ENCODE measurements at places on chromosomes 2 and 18.

DNA sequence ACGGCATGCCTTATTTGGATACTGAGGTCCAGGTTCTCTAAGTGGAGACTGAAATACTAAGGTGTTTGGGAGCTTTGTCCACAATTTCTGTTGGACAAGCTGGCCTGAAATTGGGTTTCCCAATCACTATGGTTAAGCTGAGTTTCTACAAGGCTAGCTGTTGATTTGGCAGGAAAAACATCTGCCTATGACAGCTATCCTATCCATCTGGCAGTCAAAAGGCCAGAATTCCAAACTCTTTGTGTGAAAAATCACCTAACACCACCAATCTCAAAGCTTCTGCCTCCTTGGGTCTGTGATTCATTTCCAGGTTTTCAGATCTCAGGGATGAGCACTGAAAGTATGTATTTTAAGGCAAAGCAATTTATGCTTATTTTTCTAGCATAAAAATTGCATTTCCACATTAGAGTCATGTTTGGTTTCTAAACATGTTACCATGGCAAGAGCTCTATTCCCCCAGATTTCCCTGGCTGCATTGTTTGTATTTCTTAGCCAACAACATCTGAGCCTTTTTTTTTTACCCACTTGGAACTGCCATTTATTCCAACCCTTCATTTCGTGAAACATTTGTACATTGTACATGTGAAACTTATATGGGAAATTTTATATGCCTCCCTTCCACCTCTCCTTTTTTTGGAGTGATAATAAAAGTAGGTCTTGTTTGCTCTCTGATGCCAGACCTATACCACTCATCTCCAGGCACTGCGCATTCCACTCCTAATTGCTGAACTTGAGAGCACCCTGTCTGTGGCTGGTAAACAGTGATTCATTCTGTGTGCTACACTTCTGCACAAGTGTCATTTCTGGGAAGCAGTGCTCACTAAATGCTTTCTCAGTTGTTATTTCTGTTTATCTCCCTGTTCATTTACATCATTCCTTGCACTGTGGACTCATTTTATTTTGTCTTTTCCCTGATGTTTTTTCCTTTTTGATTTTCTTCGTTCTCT is 15.9 kb upstream of the CCDC85A start:
- DNase-seq = no peak

- no peak for DNase-seq
Observed at GRCh38 chr18:6719098-6719846, 10.2 kb upstream of the ARHGAP28 start.

DNA sequence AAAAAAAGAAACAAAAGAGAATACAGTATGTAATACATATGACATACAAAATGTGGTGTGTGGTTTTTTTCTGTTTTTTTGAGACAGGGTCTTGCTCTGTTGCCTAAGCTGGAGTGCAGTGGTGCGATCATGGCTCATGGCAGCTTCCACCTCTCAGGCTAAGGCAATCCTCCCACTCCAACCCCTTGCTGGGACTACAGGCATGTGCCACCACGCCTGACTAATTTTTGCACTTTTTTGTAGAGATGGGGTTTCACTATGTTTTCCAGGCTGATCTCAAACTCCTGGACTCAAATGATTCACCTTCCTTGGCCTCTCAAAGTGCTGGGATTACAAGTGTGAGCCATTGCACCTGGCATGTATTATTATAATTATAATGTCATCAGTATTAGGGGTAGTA is 38.9 kb downstream of the DHX57 start:
- no peak for DNase-seq

DNA sequence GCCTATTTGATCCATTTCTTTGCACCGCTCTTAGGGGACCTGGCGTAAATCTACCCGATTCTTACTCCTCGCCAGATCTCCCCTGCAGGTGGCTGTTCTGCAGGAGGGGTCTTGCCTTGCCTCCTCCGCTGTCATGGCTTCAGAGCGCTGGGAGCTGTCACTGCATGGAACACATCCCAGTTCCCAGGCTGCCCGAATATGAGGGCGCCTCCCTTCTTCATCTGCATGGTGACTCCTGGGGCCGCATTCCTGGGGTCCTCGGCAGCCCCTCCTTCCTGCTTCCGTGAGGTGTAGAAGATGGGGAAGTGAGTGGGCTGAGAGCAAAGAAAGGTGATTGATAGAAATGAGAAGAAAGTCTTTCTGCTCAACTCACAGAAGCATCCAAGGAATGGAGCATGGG is 27.3 kb upstream of the COPS8 start:
- DNase-seq = no peak

DNA sequence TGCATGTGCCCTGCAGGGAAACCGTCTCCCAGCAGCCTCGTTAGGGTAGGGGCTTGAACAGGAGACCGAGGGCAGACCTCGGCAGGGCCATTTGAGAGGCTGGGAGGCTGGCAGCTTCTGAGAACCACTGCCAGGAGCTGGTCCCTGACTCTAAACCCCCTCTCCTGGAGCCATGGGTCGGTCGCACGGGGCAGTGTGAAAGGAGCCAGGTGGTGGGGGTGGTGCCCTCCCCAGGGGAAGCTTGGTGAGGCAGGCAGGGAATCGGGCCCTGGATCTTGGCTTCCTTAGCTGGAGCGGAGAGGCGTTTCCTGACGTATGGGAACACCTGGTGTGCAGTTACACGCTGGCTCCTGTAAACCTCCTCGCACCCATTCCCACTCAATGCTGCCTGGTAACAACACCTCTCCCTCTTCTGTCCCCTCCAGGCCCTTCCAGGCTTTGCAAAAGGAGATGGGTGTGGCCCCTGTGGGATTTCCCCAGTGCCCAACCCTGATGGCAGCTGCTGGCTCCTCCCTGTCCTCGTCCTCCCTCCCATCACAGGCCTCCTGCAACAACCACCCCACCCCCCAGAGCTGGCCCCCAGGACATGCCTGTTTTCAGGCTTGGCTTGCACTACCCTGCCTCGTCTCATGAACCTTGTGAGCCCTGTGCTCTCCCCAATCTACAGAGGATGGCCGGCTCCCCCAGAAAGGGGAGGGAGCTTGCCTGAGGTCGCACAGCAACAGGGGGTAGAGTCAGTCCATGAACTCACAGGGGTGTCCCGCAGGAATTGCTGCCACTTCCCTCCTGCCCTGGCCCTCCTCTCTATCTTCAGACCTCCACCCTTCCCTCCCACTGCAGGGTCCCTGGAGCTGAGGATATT is 24.4 kb downstream of the ADRA2B start:
- DNase-seq = no peak

GRCh38 chr2:127175751-127176354 is 44.2 kb downstream of the CYP27C1 start:
- DNase-seq = no peak

GRCh38 chr2:50529600-50530218 is 502.2 kb downstream of the NRXN1 start:
- DNase-seq = peak; percentile 42

DNA sequence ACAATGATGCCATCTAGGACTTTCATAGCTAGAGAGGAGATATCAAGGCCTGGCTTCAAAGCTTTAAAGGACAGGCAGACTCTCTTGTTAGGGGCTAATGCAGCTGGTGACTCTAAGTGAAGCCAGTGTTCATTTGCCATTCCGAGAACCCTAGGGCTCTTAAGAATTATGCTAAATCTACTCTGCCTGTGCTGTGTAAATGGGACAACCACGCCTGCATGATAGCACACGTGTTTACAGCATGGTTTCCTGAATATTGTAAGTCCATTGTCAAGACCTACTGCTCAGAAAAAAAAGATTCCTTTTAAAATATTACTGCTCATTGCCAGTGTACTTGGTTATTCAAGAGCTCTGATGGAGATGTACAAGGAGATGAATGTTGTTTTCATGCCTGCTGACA is 188.4 kb downstream of the SEPTIN10 start:
- DNase-seq = no peak

DNA sequence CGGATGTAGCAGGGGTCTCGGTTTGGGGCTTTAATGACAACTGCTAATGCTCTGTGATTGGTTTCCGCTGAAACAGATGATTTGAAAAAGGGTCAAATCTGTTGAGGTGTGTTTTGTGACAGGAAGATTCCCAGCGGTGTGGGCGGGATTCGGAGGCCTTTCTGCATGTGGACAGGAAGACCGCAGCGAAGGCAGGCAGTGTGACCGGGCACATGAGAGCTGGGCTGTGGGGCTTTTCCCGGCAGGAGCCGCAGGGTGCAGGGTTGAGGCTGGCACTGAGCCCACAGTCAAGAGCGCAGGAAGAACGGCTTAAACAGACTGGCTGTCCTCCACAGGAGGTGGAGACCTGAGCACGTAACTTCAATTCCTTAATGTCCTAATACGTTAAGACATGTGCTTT is 180.0 kb upstream of the TPO start:
- peak; percentile 57 for DNase-seq

DNA sequence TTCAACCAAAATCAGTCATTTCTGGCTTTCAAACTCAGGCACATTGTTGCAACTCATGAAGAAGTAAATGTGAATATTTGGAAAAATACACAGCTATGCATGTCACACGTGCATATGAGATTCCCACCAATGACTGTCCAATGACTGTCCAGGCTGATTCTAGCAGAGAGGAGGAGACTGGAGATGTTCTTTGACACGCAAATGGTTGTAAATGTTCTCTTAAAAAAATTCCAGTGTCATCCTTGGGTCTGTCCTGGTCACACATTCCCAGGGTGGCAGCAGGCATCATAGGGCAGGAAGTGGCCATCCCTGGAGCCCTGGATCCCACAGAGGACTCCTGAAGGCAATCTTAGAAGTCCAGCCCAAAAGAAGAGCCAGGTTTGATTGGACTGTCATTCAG is 40.9 kb downstream of the TWIST2 start:
- DNase-seq = no peak

DNA sequence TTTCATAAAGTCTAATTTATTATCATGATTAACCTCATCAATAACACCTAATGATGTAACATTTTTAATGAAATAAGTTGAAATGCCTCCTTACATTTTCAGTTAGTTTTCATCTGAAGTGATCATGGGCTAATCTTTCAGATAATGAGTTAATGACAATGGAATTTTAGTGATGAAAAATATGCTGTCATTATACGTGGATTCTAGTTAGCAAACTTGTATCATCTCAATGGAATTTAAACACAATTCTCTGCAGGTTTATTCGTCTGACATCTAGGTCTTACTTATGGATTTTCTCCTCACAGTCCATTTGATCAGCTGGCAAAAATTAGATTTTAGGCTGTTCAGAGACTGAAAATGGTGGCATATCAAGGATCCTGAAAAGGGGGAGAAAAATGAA is 885.0 kb downstream of the SLC4A3 start:
- DNase-seq = no peak

- no peak for DNase-seq
Observed at GRCh38 chr2:29345236-29345635, 230.0 kb downstream of the CLIP4 start.

GRCh38 chr2:95346231-95346737 is 49.1 kb downstream of the KCNIP3 start:
- no peak for DNase-seq

DNA sequence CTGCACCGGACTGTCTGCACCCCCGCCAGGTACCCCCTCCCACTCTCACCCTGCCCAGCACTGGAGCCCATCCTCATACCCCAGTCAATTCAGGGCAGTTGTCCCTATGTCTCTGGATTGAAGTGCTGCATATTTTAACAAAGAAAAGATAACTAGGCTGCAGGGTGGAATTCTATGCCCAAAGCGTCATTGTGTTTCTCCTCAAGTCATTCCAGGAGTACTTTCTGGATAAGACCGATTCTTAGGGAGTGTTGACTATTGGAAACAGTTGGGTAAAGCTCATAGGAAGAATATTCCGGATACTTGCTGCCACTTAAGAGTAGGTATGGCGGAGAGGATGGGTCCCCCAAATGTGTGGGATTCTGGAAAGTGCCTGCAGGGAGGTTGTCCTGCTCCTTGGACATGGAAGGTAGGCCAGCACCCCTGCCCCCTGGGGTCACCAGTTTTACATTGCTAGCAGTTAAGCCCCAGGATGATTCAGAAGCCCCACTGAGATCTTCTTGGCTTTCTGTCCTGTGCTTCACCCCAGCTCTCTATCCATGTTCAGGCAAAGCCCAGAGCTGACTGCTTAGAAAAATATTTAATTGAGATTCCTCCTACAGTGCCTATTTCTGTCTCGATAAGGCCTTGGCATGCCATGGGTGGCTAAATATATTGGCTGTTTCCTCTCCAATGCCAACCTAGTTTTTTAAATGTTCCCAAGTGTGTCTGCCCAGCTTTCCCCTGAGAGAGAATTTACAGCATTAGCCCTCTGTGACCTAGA is 48.2 kb downstream of the RPL37A start:
- DNase-seq = no peak

DNA sequence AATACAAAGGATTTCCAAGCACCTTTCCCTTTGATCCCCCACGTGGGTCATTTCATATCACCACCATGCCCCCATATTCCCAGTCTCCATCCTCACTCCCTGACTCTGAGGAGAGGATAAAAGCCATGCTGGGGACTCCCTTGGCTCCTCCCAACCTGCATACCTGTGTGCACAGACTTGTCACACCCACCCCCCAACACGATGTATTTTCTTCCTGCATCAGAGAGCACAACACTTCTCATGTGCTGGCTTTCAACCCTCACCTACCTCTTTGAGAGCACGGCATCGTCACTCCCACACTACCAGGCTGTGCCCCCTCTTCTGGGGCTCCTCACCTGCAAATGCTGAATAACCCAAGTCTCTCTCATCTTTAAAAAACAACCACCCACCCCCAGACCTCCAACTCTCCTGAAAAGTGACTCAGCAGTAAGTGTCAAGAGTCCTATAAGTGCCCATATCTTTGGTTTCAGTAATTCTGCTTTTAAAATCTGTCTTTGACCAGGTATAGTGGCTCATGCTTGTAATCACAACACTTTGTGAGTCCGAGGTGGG is 53.1 kb downstream of the AP1S3 start:
- DNase-seq = no peak

DNA sequence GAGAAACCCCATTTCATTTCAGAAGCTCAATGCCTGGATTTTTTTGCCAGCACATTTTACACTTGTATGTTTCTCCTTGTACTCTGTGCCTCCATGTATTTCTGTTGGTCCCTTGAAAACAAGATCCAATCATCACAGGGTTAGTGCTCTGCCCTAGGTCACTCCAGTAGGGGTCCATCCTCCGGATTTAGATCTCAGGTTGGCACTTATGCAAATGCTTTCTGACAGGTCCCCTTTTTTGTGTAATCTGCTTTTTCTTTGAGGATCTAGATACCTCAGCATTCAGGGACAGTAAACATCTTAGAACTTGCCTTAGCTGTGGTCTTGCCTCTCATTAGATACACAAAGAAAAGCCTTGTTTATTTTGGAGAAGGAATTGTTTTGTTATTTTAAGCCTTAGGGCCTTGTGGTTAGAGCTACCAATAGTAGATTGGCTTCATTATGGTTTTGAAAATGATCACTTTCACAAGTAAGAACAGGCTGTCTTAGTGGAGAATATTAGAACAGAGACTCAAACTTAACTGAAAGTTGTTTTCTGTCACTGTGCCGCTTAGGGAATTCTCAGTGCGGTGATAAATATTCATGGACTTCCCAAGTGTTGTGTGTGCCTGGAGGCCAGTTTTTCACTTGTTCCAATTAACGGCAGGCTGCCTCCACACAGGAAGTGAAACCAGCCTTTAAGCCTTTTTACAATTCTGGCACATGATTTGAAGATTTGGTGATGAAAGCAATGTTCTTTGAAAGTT is 7.8 kb downstream of the MERTK start:
- no peak for DNase-seq

DNA sequence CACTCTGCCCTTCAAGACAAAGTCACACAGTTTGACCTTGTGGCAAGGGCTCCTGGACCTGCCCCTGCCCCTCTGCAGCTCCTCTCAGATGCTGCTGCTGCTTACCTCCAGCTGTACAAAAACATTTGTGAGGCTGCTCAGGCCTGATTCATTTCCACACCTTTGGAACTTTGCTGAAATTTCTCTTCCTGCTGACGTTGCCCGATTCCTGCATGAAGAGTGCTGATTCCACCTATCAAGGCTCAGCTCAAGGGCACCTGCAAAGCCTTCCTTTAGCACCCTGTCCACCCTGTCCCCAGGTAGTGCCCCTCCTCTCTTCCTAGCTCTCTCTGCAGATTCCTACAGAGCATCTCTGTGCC is 738.3 kb upstream of the HS6ST1 start:
- no peak for DNase-seq
